ENCODE measurements at places on chromosomes 7 and 10.

DNA sequence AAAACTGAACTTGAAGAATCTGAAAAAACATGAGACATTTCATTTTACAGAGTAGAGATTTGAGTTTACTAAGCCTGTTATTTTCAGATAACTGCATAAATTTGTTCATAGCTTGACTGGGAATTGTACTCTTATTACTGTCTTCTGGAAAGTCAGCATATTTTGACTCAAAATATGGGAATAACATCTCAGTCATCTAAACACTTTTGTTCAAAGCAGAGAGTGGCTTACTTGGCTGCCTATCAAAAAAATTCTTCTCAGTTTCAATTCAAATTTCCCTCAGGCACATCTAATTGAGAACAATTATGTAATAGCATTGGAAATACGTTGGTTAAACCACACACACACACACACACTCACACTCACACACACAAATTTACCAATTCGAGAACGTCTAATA, 384.6 kb downstream of the ARL4A start:
- DNase-seq: no peak

GRCh38 chr10:129494740-129495139, 27.7 kb downstream of the MGMT start:
- no peak for DNase-seq

- peak; percentile 46 for DNase-seq
Observed at GRCh38 chr10:3757638-3758490, 27.1 kb downstream of the KLF6 start.

GRCh38 chr7:140276001-140276400, 99.2 kb upstream of the KDM7A start:
- no peak for DNase-seq

- DNase-seq: no peak
Observed at GRCh38 chr10:121609426-121610380, 11.5 kb upstream of the FGFR2 start.

GRCh38 chr10:13775786-13776775, 189.3 kb downstream of the PRPF18 start:
- DNase-seq: no peak

DNA sequence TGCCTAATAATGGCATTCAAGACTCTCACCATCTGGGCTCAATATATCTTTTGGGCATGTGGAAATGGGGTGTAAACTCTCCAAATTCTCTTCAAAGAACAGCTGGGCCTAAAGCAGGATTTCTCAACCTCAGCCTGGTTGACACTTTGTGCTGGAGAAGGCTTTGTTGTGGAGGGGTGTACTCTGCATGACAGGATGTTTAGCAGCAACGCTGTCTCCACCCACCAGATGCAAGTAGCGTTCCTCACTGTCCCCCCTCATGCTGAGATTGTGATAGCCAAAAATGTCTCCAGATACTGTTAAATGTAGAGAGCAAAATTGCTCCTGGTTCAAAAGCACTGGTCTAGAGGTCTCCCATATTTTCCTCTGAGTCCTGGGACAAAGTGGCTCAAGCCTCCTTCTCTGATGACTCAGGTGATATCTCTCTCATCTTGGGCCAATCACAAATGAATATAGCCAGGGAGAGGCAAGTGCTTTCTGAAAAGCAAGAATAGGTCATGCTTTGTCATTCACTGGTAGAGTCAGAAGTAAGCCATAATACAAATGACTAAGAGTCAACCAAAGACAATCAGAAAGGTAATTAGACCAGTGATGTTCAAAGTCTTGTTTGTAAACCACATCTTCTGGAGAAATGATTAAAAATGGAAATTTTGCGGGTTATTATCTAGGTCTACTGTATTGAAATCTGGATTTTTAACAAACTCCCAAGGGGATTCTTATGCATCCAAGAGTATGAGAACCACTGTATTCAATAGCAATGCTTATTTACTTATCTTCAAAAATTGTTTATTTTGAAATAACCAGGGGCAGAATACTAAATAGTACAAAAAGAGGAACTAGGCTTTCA, 330.8 kb downstream of the PTEN start:
- DNase-seq: no peak

DNA sequence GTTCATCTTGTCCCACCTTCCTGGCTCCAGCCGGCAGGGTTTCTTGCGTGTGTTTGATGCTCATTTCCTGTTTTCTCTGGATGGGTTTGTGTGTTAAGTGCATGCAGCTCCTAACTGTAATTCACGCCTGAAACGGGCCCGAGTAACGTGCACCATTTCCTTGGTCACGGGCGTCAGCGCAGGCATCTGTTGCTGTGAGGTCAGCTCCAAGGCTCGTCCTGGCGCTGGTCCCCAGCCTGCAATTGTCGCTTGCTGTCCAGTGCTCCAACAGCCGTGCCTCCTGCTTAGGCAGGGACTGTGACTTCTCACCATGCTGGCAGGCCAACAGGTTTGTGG, 201.1 kb downstream of the GLRX3 start:
- no peak for DNase-seq

- no peak for DNase-seq
Observed at GRCh38 chr10:131119626-131120355, 191.7 kb downstream of the TCERG1L start.

DNA sequence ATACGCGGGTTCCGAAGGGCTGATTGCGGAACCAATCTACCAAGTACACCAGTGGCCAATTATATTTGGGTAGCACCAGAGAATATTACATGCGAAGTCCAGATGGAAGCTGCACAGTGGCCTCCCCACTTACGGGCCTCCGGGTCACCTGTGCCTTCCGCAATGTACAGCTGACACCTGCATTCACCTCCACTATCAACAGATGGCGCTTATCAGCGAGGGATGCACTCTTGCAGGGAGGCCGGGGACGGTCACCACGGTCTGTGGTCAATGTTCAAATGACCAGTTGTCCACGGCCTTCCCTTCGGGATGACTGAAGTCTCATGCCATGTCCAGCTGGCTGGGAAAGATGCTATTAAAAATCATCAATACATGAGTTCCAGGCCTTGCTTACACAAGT, 47.6 kb downstream of the SLIT1 start:
- DNase-seq: no peak

GRCh38 chr7:75563171-75563570, 71.1 kb downstream of the SPDYE5 start:
- DNase-seq: no peak

DNA sequence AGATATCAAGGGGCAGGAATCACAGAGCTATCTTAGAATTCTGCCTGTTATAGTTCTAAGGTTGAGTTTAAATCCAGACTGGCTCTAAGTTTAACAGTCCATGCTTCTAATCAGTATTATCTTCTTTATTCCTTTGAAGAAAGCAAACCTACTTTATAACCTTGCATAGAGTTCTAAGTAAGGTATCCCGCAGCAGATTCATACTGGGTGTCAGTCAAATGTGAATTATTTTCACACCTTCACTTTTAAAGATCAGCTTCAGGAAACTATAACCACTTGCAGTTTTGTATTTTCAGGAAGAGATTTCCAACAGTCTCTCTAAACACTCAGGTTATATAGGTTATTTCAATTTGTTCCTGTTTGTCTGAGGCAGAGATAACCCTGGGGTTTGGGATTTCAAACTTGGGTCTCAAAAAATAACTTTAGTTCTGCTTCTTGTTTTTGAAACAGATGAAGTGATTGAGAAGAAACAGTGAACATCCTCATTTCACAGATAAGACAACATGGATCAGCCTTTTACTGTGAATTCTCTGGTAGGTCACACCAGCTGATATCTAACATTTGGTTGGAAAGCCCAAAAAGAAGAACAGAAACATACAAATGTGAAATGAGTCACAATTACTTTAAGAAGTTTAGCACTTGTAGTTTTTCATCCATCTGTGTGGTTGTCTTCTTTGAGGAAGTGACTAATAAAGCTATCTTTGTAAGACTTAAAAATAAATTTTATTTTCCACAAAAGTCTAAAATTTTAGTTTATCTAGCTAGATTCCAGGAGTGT, 21.4 kb downstream of the STAMBPL1 start:
- no peak for DNase-seq

- no peak for DNase-seq
Observed at GRCh38 chr10:71719042-71719441, 536 bp downstream of the C10orf105 start.

- no peak for DNase-seq
Observed at GRCh38 chr10:87646192-87646909, 13.3 kb upstream of the PAPSS2 start.

DNA sequence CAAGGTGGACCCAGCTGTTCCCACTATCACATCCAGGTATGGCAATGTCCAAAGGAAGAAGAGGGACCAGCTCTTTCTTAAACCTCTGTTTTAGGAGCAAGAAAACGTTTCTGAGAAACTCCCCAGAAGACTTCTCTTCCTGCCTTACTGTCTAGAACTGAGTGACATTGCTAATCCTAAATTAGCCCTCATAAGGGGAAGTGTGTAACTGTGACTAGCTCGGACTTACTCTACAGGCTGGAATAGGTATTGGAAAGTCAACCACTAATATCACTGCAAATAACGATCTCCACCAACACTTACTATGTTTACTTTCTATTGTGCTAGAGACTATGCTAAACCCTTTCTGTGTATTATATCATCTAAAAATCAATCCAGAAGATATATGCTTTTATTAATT, 49.9 kb upstream of the RELN start:
- no peak for DNase-seq

DNA sequence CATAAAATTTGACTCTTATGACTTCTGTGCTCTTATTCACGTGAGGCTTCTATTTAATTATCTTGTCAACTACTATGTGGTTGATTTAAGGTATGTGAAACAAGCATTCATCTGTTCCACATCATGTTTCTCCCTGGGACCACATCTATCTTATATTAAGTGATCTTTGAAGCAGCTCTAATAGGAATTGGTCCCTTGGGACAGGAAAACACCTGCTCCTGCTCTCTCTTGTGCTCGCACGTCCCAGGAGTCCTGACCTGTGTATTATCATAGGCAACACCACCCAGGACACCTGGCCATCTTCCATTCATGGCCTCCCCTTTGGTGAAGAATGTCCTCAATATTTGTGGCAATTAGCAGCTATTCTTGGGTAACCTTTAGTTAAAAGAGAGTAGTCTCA, 269.2 kb downstream of the NRG3 start:
- no peak for DNase-seq

- no peak for DNase-seq
Observed at GRCh38 chr7:29976266-29976665, 13.3 kb downstream of the SCRN1 start.

DNA sequence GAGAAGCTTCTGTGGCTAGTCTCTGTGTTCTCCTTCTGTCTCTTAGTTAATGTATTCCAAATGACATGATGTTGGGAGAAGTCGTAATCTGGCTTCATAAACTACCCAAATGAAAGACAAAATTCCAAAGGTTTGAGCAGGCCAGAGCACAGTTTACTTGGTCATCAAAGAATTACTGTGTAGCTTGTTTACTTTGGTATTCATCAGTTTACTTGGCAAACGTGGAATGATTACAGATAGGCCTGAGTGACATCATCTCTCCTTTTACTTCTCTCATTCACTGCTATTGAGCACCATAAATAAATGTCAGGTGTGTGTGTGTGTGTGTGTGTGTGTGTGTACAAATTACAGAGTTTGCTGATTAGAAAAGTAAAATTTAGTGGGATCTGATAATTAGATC, 327.3 kb downstream of the PHTF2 start:
- DNase-seq: no peak

DNA sequence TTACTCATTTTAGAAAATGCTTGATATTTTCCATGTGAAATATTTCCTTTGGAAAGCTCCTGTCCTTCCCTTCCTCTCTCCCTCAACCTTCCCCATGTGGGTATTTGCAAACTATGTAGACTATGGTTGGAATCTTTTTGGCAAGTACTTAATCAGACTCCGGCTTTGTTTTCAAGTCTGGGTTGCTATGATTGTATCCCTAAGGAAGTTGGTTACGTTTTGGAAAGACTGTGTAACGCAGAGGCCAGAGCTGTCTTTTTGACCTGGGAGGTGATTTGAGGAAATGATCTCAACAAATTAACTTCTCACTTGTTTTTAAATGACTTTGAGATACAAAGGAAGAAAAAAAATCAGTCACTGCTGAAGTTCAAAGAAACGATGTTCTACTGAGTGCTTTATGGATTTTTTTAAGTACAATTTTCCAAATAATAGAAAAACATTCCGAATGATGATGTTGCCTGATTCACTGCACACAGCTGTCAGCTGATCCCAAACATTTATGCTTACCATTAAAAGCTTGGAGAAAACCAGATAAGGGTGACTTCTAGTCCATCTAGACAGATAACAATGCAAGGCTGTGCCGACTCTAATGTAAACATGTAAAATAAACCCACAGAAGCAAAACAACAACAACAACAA, 145.5 kb upstream of the CELF2 start:
- DNase-seq: no peak

DNA sequence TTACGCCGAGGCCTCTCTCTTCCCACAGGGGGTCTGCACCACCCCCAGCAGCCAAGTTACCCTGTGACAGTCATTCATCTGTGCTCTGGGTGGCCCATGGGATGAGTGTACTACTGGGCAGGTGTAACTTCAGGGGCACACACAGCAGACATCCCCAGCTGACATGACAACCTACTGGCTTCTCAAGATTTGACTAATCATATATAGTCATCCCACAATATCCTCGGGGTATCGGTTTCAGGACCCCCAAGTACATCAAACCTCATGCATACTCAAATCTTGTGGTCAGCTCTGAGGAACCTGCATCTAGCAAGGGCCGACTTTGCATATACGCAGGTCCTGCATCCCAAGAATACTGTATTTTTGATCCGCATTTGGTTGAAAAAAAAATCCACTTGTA, 336.9 kb upstream of the C7orf33 start:
- no peak for DNase-seq

- DNase-seq: no peak
Observed at GRCh38 chr10:14608381-14609001, 166.2 kb downstream of the FAM107B start.

- no peak for DNase-seq
Observed at GRCh38 chr7:84824057-84824651, 362.7 kb downstream of the SEMA3D start.

DNA sequence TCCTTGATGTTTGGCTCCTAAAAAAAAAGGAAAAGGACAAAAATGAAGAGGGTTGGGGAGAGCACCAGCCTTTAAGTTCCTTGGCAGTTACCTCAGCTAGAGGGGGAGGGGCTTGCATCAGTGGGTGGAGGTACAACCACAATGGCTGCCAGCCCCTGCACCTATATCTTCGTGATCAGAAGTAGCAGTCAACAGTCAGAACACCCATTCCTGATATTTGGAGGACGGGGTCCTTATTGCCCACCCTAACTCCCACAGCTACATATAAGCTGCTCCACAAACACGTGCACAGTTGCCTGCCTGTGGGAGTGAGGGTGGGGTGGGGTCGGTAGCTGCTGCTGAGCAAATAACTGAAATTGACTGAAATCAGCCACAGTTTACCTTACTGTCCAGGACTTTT, 26.2 kb downstream of the C1GALT1 start:
- no peak for DNase-seq

DNA sequence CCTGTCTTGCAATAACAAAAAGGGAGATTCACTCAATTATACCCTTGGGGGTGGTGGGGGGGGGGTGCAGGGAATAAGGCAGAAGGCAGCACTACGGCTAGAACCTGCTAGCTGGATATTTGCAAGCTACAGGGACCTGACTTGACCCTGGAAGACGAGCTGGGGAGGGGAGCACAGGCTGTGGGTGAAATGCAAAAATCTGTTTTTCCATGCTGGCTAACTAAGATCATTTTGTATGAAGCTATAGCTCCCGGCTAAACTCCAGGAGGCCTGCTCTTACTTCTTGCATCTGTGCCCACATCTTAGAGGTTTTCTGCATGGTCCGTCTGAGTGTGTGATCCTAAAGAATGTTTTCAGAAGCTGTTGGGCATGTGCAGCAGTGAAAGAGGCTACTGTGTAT, 106.6 kb downstream of the EBLN1 start:
- no peak for DNase-seq

- no peak for DNase-seq
Observed at GRCh38 chr7:106223156-106223555, 61.6 kb downstream of the NAMPT start.

Measured in stimulated activated CD4-positive, alpha-beta T cell treated with anti-CD3 and anti-CD28 coated beads, Interleukin-12 subunit alpha, Interleukin-12 subunit beta, amount 100 ng/mL, for 24 hours (primary cell).